ENCODE measurements at places on chromosomes 4 and X. TPM values are rescaled to one million over a fixed set of nuclear protein-coding genes. Genes with fewer than 3 reads are reported as not detected.

The DDIT4L gene
- total RNA-seq = 3.0 TPM

The ABLIM2 gene
- 10.9 TPM for total RNA-seq

DNA sequence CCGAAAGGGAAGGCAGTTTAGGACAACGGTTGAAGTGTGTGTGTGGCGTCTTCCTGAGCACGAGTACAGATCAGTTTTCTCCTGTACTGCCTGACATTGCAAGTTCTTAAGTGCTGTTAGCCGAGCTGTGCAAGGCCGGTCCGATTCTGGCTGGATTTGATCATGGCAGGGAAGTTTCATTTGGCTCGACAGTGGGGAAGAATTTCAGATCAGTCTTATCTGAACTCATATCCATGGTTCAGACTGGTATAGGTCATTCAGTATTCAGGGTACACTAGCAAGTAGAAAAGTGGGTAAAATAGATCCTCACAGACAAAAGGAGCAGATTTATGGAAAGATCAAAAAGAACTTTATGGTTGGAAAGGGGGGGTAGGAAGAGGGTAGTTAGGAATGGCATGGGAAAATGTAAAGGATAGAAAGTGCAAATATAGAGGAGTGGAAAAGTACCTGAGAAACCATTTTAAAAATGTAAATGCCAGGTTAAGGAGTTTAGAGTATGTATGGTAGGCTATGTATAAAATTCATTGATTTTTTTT is 716 bp downstream of the THAP9 start:
- no peaks in the 10 kb centered on the region for H3K4me1 ChIP-seq
- no peak for DNase-seq
- peak overlapping the region; percentile 97 for H3K27ac ChIP-seq

GRCh38 chr4:112119353-112119783 is 25.9 kb upstream of the FAM241A start:
- H3K4me1 ChIP-seq = no peaks in the 10 kb centered on the region
- no peaks in the 10 kb centered on the region for H3K36me3 ChIP-seq
- H3K27me3 ChIP-seq = no peaks in the 10 kb centered on the region
- no peak overlapping the region for H3K4me3 ChIP-seq

- H3K27ac ChIP-seq = no peak overlapping the region
- no peak overlapping the region for H3K4me3 ChIP-seq
- no peaks in the 10 kb centered on the region for H3K36me3 ChIP-seq
- DNase-seq = peak; percentile 35
- peaks cover 11% of the 10 kb centered on the region for H3K4me1 ChIP-seq
These were observed 114.8 kb downstream of the BCOR start for GRCh38 chrX:39982948-39983347.

GRCh38 chr4:89290727-89291516 is 16.7 kb downstream of the GPRIN3 start:
- H3K27me3 ChIP-seq = no peaks in the 10 kb centered on the region

All from lung (tissue), 17 donors.